Stimulated activated CD8-positive, alpha-beta memory T cell treated with anti-CD3 and anti-CD28 coated beads, Interleukin-2, amount 100 ng/mL, for 48 hours (primary cell): ENCODE measurements at places on chromosomes 5 and 9.

DNA sequence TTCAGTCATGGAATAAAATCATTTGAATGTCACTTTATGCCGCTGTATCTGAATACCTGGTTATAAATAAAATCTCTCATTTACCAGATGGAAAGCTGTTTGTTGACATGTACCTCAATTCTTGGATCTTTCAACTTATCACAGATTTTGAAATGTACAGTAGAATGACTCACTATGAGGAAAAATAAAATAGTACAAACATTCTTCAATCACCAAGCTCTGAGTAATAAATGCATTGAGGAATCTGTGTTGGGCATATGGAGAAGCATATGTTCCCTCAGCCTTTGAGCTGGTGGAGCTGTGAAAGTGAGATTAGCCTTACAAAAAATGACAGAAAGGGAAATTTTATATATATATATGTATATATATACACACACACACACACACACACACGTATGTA, 175.4 kb downstream of the KIAA0825 start:
- no peak for DNase-seq

GRCh38 chr5:129716235-129716634, 31.7 kb upstream of the MINAR2 start:
- DNase-seq, result no peak

GRCh38 chr5:76771705-76772405, 47.0 kb upstream of the F2RL1 start:
- DNase-seq, result no peak

- DNase-seq, result no peak
Measured at GRCh38 chr9:111633389-111633736, 2.2 kb downstream of the DNAJC25 start.

DNA sequence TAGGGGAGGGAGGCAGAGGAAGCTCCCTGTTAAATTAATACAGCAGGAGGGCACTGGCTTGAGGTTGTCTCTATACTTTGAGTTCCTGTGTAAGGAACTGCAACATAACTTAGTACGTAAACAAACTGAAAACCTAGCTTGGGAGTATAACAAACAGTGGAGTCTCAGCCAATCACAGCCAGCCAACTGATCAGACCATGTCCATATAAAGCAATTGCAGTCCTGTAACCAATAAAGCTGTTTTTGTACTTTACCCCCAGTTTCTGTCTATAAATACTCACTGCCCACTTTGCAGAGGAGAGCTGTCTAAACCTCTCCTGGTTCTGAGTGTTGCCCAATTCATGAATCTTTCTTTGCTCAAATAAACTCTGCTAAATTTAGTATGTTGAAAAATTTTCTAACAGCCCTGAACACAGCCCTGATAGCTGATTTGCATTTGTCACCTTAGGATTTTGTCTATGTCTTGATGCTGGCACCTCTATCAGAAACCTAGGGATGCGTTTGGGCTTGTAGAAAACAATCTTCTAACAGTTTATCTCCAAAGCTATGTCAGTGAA, 39.9 kb downstream of the GDNF start:
- no peak for DNase-seq

DNA sequence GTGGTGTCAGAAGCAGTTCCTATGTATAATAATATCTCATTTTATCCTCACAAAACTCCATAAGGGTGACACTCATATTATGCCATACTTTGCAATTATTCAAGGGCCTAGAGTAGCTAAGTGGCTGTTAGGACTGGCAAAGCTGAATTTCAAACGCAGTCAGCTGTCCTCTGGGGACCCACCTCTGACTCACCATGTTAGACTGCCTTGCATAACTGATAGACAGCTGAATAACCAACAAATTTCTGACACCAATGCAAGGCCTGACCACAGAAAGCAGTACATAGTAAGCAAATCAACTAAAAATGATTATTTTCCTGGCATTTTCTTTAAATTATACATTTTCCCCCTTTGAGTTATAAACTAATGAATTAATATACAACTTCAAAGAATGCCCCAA, 251.6 kb upstream of the PTGER4 start:
- no peak for DNase-seq
